Activated effector memory CD4-positive, alpha-beta T cell treated with Interleukin-2 at 50 U/mL for 16 hours (primary cell): ENCODE measurements at places on chromosomes 1 and 21.
A peak's percentile ranks its signal among the peaks of the same experiment; 100 is the strongest.

- no peak for DNase-seq
Observed at GRCh38 chr1:238681021-238681420, 705.3 kb upstream of the CHRM3 start.

DNA sequence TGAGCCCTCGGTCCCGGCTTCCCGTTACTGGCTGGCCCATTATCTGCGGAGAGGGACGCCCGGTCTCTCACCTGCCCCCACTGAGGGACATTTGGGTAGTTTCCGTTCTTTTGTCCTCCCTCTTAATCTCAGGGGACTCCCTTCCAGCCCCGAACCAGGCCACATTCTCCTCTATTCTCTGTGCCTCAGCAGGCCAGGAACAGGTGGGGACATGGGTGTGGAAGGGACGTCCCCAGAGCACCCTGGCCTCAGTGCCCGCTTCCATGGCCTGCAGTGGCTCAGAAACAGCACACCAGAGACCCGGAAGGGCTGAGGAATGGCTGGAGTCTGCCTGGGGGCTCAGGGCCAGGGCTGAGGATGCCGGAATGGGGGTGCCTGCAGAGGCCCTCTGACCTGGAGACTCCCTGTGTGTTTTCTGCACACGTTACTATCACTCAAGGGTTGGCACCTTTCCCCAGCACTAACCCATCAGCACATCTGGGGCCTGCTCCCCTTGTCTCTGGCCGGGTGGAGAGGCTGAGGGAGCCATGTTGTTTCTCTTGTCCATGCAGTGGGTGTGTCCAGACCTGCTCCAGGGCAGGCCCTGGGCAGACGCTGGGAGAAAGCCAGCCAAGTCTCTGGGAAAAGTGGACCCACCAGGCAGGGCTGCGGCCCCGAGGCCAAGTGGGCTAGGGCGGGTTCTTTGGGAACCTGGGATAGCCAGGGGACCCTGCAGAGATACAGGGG, 10.0 kb upstream of the DNMT3L start:
- DNase-seq = no peak

DNA sequence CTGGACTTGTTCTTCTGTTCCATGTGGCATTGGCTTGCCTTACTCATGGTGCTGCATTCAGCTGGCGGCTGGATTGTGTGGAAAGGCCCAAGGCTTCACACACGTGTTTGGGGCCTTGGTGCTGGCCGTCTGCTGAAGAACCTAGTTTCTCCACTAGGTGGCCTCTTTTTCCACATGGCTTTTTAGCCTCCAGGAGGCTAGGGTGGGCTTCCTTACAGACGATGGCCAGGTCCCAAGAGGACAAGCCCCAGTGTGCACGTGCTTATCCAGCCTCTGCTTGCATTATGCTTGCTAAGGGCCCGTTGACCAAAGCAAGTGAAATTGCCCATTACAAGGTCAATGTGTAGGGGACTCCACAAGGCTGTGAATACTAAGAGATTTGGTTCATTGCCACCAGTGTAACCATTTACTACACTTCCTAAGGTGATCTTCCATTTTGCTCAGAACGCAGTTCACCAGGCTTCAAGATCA, 47.5 kb upstream of the FOXO6 start:
- DNase-seq = no peak

GRCh38 chr1:151406176-151406575, 6.8 kb downstream of the PSMB4 start:
- no peak for DNase-seq

DNA sequence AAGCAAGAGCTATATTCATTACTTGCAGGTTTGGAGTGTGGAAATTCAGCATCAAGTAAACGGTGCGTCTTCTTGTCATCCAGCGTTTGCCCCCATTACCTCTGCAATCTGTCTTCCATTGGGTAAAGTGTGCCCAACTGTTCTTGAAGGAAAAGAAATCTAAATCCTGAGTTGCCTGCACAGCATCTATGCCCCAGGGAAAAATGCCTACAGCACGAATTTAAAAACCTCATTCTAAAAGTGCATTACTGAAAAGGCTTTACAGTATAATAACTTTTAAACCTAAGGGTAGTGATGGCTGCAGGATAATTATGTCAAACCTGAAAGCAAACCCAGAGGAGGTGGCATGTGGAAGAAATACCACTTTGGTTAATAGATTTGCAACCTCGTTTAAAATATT, 37.2 kb downstream of the KCNK1 start:
- no peak for DNase-seq

- DNase-seq = no peak
Observed at GRCh38 chr1:246661451-246661850, 62.8 kb upstream of the SCCPDH start.

DNA sequence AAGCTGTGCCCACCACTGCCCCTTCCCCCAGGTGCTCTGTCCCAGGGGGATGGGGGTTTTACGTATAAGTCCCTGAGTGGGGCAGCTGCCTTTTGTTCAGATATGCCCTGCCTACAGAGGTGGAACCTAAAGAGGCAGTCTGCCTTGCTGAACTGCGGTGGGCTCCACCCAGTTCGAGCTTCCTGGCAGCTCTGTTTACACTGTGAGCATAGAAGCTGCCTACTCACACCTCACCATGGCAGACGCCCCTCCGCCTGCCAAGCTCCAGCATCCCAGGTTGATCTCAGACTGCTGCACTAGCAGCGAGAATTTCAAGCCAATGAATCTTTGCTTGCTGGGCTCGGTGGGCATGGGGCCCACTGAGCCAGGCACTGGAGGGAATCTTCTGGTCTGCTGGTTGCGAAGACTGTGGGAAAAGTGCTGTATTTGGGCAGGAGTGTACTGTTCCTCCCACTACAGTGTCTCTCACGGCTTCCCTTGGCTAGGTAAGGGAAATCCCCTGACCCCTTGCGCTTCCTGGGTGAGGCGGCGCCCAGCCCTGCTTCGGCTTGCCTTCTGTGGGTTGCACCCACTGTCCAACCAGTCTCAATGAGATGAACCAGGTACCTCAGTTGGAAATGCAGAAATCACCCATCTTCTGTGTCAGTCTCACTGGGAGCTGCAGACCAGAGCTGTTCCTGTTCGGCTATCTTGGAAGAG, 17.6 kb upstream of the RWDD3 start:
- DNase-seq = no peak

- no peak for DNase-seq
Observed at GRCh38 chr1:63112155-63112900, 210.0 kb upstream of the FOXD3 start.

DNA sequence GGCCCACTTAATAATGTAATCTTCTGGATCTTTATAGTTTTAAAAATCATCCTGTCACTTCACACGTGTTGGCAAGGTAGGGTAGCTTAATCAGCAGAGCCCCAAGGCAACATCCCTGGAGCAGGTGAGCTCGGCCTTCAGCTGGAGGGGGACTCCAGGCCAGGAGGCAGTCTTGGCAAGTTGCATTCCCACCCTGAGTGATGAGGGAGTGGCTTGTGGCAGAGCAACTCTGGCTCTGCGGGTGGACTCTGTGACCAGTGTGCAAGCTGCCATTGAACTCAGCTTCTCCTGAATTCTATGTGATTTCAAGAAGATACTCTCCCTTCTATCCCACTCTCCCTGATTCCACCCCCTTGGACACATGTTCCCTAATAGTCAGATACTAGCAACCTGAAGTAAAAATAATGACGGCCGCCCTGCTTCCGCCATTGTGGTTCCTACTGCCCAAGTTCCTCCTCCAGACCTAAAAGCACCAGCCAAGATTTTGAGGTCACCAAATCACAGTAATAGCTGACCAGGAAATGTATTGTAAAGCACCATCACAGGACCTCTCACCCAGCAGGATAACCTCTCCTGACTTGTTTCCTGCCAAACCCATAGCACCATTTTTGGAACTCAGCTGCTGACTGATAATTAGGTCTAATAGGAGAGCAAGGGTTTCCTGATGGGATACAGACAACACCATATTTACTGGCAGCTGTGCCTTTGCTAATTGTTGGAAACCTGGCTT, 11.5 kb upstream of the LYST start:
- DNase-seq = no peak

GRCh38 chr21:19640964-19641363, 1237.4 kb upstream of the TMPRSS15 start:
- DNase-seq = no peak

DNA sequence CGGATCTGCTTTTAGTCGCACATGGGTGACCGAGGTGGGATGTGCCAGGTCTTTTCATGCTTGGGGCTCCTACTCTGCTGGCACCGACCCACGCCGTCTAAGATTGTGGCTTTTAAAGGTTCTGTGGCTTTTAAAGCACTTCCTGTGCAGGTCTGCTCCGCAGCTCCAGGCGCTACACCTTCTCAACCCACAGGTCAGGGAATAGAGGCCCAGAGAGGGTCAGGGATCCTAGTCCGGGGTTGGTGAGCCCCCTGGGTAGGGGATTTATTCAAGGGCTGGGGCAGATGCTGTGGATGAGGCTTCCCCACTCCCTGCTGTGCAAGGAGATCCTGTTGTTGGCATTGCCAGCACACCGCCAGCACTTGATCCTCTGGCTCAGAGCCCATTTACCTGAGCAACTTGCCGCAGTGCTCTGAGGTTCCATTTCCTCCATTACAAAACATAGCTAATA, 212.8 kb upstream of the RAB4A start:
- peak; percentile 52 for DNase-seq

DNA sequence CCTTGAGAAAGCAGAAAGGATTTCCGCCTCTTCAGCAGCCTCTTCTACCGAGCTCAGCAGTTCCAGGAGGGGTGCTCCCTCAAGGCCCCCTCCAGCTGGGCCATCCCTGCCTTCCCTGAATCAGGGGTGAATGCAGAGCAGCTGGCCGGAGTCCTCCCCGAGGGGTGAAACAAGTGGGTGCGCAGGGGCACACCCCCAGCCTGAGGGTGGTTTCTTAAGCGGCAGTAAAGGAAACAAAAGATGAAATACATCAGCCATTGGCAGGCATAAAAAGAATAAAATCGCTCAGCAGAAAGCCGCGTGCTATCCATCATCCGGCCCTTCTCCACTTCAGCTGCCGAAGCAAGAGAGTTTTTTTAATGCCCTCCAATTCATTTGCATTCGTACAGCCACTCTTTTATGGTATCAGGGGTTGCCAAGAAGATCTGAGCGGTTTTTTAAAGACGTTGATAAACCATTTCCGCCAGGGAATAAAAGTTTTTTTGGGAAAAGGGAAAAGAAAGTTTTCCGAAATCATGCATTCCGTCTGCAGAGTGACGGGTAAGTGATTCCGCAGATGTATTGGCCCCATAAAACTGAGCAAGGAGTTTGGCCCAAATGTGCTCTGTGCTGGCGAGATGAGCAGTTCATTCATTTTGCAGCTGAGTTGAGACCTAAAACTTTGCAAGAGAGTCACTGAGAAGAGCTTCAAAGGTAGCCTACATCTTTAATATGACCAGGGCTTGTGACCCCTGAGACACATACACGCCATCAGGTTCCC, 73.7 kb upstream of the ZC3H12A start:
- DNase-seq = no peak

- DNase-seq = no peak
Observed at GRCh38 chr21:42236014-42236413, 17.1 kb downstream of the ABCG1 start.

DNA sequence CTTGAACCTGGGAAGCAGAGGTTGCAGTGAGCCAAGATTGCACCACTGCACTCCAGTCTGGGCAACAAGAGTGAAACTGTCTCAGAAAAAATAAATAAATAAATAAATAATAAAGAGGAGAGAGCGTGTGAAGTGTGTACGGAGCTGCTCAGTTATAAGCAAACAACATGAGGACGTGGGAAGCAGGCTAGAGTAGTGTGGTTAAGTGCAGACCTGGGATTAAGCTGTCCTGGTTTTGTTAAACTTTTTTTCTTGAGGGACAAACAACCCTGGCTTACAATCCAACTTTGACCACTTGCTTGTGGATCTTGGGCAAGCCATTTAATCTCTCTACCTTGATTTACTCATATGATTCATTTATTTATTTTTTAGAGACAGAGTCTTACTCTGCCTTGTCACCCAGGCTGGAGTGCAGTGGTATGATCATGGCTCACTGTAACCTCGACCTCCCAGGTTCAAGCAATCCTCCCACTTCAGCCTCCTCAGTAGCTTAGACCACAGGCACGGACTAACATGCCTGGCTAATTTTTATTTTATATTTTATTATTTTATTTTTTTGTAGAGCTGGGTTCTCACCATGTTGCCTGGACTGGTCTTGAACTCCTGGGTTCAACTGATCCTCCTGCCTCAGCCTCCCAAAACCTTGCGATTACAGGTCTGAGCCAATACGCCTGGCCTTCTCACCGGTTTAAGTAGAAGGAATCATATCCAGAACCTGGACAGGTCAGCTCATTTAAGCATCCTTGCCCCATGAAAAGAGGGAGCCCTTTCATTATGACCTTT, 52.7 kb downstream of the RPS6KA1 start:
- no peak for DNase-seq

DNA sequence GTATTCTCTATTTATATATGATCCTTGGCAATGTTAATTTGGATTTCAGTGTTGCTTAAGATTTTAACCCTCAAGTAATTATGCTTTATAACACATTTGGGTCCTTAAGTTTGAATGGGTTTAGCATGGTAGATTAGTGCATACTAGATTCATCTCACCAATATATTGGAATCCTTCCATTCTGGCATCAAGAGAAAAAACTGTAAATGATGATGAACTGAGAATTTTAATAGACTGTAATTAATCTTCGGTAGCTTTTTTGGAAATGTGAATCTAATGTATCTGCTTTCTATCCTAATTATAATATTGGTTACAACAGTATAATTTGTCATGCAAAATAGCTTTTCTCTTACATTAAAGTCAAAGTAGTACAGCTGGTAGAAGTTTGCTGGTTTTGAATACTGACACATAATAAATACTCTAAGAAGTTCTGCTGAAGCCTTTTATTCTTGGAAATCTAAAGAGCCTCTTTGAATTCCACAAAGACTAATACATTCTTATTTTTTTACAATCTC, 279.8 kb downstream of the AMY1C start:
- no peak for DNase-seq

DNA sequence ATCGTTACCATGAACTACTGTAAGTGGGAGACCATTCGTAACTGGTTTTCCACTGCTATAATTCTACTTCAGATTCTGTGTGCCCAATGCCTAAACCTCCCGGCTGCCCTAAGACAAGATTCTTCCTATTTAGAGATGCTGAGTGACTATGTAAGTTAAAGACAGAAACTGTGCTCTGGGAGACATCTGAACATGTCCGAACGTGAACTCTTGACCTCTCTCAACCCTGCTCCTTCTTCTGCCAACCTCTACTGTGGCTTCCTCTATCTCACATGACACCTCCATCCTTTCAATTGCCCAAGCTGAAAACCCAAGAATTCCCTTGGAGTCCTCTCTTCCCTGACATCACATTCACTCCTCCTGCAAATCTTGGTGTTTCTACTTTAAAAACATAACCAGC, 182.9 kb downstream of the AKT3 start:
- DNase-seq = no peak

GRCh38 chr1:58156124-58156468, 390.4 kb downstream of the OMA1 start:
- no peak for DNase-seq

- DNase-seq = no peak
Observed at GRCh38 chr21:41168391-41169257, 664 bp downstream of the BACE2 start.
